ENCODE measurements at places on chromosomes 13 and 19.

DNA sequence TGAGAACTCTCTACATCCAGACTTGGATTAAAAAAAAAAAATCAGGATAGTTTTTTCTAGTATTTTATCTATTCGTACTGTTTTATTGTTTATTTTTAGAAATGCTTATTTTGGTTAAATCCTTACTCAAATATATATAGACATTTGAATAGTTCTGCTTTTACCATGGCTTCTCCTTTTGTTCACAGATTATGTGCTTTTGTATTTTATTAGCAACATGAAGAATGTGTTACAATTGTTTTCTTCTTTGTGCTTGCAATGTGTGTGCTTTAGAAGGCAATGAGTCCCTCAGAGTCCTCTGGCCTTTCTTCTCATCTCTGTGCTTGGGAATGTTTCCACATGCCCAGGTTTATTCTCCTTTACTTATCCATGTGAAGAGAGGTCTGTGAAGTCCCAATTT lies 324.0 kb downstream of the KCNRG start:
- no peak for DNase-seq

DNA sequence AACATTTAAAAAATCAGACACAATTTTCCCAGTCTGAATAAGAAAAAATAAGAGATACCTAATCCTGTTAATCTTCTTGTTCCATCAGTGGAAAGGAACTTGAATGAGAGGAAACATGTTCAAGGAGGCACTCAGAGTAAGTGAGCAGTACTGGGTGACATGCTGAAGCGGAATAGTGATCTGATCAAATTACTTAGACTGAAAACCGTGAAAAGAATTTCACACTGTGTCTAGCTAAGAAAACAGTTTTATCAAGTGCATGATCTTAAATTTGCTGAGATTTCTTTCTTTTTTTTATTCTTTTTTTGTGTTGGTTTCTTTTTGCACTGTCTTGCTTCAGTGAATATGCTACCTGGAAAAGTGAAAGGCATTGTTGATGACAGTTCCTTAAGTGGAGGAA lies 249.5 kb upstream of the SLC10A2 start:
- no peak for DNase-seq

DNA sequence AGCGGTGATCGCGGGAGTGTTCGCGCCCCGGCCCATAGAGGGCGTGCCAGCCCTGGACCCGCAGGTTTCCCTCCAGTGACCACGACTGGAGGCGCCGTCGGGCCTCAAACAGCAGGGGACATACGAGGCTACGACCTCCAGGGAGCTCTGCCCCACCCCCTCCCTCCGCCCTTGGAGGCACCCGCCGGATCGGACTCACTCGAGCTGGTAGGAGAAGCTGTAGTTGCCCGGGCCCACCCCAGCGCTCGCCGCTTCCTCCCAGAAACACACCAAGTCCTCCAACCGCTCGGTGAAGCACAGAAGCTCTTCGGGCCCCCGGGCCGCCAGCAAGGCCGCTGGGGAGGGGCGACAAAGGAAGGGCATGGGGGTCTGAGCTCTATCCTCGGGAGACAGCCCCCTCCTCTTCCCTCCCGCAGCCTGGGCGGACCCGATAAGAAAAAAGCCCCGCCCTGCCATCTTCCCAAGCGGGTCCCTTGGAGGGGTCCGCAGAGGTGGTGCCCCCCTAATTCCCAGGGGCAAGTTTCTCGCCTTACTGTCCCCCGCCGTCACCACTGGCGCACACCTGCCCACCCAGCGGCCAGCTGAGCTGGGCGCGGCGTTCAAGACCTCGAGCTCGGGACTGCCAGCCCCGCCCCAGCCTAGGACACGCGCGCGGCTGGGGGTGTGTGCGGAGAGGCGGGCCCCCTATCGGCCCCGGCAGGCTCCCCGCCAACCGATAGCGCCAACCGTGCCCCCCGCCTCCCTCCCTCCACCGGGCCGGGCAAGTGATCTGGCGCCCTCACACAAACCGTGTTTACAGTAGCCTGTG lies 1.0 kb downstream of the EPOR start:
- peak; percentile 82 for DNase-seq

- peak; percentile 89 for DNase-seq
Measured at GRCh38 chr19:45769821-45770191, 754 bp upstream of the SIX5 start.

- no peak for DNase-seq
Measured at GRCh38 chr13:72208112-72208645, 341.2 kb upstream of the DACH1 start.

- DNase-seq = no peak
Measured at GRCh38 chr13:40764587-40765403, 6.2 kb downstream of the MRPS31 start.

DNA sequence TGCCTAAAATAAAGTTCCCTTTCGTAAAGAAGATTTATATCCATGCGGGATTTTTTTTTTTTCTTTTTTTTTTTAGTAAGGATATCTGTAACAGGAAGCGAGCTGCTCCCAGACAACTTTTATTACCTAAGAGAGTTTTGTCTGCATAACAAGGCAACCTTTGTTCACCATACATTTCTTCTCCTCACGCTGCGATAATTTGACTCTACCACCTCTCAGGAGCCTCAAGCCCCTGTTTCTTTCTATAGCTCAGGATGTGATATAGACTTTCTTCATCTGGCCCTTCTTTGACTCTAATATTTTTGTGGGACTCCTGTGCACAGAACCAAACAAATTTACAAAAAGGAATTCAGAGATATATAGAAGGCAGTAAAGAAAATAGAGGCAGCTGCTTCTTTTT lies 1053.7 kb upstream of the SPRY2 start:
- DNase-seq = no peak

DNA sequence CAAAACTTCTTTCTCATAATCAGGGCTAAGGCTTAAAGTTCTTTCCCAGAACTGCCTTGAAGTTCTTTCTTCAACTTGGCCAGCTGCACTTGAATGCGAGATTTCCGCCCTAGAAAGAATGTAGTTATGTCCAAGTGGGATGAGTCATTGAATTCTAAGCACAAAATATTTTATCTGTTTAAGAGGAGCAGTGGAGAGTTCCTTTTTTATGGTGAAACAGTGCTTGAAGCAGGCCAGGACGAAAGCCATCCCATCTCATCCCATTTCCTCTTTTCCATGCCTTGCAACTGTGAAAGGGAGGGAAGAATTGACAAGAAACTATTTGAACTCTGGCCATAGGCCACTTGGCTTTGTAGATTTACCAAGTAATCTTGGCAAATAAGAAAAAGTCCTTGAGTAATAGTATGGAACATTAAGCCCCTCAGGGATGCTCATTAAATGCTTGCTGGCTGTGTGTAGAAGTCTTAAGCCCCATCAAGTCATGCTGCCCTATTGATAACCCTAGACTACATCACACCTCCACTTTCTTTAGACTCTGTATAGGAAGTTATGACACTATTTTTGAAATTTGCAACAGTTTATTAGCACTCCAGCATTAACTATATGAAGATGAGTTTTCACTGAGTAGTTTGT lies 174.5 kb downstream of the KCTD12 start:
- DNase-seq = no peak

- DNase-seq = no peak
Measured at GRCh38 chr13:81406639-81407292, 1065.8 kb upstream of the SPRY2 start.

DNA sequence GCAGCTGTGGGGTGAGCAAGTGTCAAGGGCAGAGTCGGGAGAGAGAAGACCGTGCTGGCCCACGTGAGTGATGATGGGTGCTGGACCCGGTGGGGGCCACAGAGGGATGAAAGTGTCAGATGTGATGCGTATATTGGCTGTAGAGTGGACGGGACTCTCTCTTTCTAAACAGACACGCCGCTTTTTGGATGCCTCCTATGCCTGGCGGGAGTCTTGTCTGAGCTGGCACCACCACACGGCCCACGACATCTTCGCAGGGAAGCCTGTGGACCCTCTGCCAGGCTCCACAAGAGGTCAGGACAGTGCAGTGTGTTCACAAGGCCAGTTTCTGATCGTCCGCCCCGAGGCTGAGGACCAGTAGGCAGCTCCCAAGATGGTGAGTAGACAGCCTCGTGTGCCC lies 12.9 kb upstream of the MRI1 start:
- DNase-seq = no peak

- DNase-seq = peak; percentile 57
Measured at GRCh38 chr19:1754636-1755466, 1.5 kb downstream of the ONECUT3 start.

DNA sequence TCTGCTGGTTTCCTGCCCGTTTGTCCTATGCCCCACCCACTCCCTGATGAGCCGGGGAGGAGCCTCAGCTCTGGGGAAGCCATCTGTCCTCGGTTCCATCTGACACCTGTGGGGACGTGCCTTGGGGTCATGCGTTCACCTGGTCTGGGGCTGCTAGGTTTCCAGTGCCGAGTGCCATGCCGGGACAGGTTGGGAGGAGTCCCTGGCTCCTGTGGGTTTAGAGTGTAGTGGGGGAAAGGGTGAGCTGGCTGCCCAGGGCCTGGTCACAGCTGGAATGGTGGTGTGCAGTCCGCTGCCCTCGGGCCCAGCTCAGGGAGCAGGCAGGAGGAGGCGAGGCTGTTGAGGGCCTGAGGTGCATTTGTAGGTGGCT lies 2.5 kb downstream of the KDM4B start:
- peak; percentile 43 for DNase-seq

- no peak for DNase-seq
Measured at GRCh38 chr19:21147540-21147939, 5.7 kb downstream of the ZNF431 start.

- DNase-seq = no peak
Measured at GRCh38 chr19:40601134-40601974, at the start of gene LTBP4. LTBP4 (plus strand) TSS chr19:40601369; CDS start chr19:40601388, 19 bp downstream.

- DNase-seq = no peak
Measured at GRCh38 chr13:66576381-66576780, 653.8 kb downstream of the PCDH9 start.

DNA sequence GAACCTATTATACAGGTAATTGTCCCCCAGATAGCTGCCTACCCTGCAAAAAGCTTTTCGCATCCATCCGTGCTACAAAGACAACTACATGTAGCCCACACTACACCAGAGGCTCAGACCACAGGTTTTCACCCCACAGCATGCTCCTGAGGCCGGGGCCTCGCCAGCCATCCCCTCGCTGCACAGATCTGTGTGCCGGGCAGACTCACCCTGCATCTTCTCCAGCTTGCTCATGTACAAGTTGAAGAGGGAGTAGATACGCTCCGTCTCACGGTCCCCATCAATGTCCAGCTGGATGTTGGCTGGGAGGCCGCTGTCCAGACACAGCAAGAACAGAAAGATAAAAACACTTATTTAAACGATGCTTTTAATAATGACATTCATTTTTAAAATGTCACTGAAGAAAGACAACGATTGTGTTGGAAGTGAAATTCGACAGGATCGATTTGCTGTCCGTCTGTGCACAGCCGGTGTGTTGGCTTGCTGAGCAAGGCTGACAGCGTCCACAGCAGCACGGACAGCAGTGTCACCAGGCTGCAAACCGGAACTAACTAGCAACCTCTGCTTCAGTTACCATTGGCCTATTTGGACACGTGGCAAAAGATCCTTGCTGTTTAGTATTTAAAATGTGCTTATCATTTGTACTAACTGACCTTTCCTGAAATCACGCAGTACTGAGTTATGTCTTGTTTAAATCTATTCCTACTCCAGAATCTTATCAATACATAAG lies 18.6 kb upstream of the C13orf46 start:
- DNase-seq = no peak

GRCh38 chr19:8592231-8593009 lies 15.2 kb upstream of the MYO1F start:
- DNase-seq = peak; percentile 87

DNA sequence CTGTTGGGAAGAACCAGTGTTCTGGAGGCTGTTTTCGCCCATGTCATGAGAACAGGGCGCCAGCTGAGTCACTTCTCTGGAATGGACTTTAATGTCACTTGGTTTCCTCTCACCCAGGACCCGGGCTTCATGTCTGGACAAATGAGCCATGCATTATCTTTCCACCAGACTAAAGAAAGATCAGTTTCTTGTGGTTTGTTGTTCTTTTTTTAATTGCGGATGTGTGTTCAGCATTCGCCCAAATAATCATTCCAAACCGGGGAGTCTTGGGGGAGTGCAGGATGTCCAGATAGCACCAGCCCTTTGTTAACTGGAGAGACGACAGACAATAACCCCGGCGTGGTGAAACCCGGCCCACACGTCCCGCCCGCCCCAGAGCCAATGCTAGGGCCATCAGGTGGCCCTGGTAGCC lies 102.5 kb downstream of the COL4A2 start:
- DNase-seq = no peak

GRCh38 chr13:70333752-70334151 lies 225.5 kb upstream of the KLHL1 start:
- no peak for DNase-seq

DNA sequence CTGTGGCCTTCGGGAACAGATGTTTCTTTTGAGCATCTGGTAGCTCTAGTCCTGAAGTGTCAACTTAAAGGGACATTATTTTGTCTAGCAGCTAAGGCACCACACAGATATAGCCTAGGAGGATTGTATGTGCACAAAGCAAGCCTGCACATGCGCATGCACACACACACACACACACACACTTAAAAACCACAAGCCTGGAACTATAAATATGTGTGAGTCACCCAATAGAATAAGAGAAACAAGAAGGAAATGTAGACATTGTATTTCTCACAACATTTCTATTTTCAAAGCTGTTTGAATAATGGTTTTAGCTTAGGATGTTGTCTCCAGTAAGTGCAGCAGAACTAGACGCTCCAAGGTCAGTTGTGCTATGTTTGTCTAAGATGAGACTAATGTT lies 516.5 kb downstream of the SUCLA2 start:
- no peak for DNase-seq

GRCh38 chr13:51066091-51066831 lies 44.8 kb downstream of the C13orf42 start:
- DNase-seq = peak; percentile 31

All from B cell (primary cell).